Kidney tubule cell (primary cell): ENCODE measurements at places on chromosomes 7 and 10.

- no peak for DNase-seq
These were observed 18.9 kb downstream of the JMJD1C start for GRCh38 chr10:63446716-63447440.

DNA sequence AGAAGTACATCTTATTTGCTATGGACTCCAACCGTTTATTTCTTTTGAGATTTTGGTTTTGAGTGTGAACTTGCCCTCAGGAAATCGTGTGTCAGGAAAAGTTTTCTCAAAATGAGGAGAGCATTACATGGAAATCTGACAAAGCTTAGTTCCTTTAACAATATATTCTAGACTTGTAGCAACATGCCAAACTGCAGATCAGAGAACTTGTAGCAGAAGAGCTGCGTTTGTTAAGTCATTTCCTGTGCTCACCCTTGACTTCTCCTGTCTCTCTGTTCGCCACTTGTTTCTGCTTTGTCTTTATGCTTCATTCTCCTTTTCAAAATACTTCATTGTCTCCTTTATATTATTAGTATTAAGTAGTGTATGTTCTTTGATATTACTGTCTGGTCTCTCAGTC lies 116.6 kb upstream of the FOXP2 start:
- DNase-seq: no peak

- DNase-seq: peak; percentile 7
These were observed 134.7 kb downstream of the ARL5B start for GRCh38 chr10:18793951-18794350.

- DNase-seq: no peak
These were observed 49.0 kb downstream of the SKAP2 start for GRCh38 chr7:26815426-26815825.

DNA sequence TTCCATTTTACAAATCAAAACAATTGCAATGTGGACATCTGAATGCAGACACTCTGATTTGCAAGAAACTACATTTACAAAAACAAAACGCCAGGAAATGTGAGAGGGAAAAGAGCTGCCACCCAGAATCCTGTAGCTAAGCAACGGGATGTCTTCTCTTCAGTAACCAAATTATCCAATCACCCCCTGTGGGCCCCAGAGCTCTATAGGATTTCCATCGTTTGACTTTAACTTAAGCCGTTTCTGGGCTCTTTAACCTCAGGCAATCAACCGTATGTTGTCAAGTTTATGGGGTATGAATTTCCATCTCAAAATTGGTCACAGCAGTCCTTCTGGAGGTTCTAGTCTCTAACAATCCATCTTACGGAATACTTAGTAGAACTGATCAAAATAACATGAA lies 240.5 kb downstream of the ETV1 start:
- DNase-seq: no peak

GRCh38 chr10:129140921-129141885 lies 325.8 kb upstream of the MGMT start:
- DNase-seq: no peak

DNA sequence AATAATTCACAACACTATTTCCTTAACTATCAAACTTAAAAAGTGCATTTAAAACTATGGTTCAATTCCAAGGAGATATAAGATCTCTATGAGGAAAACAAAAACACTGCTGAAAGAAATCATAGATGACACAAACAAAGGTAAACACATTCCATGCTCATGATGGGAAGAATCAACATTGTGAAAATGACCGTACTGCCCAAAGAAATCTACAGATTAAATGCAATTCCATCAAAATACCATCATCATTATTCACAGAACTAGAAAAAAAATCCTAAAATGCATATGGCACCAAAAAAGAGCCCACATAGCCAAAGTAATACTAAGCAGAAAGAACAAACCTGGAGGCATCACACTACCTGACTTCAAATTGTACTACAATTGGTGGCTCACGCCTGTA lies 159.9 kb upstream of the EEPD1 start:
- DNase-seq: no peak

DNA sequence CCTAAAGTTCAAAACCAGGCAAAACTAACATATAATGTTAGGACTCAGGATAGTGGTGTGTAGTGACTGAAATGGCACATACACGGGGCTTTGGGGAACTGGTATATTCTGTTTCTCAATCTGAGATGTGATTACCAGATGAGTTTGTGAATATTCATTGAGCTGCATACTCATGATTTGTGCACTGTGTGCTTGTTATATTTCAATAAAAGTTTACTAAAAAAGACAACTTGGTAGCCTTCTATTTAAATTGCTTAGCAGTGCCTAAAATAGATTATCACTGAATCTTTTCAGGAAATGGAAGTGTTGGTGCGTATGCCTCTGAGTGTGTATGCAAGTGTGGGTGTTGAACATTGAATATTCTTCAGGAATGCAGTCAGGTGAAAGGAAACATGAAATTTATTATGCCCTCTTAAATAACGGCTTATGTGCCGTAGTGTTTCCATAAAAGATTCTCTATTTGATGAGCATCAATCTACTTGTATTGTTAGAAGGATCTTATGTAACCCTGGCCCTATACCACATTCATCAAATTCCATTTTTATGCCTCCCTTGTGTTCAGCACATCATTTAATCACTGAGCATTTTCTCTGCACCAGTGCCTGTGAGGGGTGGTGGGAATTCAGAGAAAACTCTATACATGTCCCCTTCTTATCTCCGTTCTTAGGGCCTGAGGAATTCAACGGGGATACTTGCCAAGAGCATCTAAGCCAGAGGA lies 82.6 kb upstream of the AUTS2 start:
- no peak for DNase-seq

- DNase-seq: peak; percentile 40
These were observed 2.4 kb downstream of the NKX2-3 start for GRCh38 chr10:99534939-99535763.

DNA sequence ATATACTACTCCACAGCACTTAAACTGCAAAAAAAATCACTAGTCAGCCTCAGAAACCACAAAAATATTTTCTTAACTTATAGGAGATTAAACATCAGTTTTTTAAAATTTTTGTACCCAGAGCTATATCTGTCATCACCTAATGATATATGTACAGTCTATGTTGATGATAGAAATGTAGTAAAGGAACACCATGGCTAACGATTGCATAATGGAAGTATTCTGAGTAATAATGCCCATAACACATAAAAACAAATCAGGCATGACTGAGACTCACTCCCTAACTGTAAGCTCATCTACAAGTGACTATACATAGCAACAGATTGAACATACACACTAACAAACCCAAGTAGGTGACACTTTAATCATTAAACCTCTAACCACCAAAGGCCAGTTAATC lies 51.3 kb downstream of the TSPAN12 start:
- peak; percentile 90 for DNase-seq

GRCh38 chr7:35777121-35777520 lies 23.7 kb upstream of the SEPTIN7 start:
- no peak for DNase-seq

DNA sequence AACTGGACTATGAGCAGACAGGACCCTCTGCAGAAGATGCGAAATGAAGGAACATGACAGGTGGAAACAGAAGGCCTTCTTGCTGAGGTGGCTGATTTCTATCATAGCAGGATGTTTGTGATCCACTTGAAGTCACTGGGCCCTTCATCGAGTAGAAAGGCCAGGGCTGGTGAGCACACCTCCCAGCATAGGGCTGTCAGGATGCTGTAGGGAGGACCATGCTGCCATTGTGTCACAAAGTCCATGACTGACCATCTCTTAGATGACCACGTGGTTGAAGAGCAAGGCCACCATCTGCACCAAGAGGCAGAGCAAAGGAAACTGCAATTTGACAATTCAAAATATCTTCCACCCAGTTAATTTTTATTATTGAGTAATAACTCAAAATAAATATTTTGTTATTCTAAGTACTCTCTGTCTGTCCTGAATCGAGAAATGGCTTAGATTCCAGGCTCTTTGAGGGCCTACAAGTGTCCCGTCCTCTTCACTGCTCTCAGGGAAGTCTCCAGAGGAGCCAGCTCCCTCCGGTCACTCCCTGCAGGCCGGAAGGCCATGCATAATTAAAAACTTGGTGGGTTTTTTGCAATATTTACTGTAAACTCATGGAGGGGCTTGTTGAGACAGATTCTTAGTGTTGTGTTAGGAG lies 249.3 kb upstream of the ZMIZ1 start:
- no peak for DNase-seq

DNA sequence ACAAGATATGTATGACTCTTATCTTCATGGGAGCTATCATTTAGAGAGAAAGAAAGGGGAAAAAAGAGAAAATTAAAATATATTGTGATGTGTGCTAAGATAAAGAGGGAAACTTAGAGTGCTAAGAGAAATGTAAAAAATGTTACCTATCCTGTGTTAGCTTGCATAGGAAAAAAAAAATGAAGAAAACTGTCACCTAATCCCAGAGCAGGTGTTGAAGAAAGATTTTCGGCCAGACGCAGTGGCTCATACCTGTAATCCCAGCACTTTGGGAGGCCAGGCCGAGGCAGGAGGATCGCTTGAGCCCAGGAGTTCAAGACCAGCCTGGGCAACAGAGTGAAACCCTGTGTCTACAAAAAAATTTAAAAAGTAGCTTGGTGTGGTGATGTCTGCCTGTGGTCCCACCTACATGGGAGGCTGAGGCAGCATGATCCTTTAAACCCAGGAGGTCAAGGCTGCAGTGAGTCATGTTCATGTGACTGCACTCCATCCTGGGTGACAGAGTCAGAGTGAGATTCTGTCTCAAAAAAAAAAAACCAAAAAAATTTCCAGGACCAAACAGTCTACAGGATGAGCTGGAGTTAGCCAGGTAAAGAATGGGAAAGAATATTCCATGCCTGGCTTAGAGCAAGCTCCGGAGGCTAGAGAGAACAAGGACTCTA lies 2.4 kb upstream of the MKLN1 start:
- DNase-seq: peak; percentile 80

- no peak for DNase-seq
These were observed 367.4 kb downstream of the THSD7A start for GRCh38 chr7:11464624-11465023.

GRCh38 chr10:113425541-113425951 lies 127.3 kb upstream of the HABP2 start:
- no peak for DNase-seq

DNA sequence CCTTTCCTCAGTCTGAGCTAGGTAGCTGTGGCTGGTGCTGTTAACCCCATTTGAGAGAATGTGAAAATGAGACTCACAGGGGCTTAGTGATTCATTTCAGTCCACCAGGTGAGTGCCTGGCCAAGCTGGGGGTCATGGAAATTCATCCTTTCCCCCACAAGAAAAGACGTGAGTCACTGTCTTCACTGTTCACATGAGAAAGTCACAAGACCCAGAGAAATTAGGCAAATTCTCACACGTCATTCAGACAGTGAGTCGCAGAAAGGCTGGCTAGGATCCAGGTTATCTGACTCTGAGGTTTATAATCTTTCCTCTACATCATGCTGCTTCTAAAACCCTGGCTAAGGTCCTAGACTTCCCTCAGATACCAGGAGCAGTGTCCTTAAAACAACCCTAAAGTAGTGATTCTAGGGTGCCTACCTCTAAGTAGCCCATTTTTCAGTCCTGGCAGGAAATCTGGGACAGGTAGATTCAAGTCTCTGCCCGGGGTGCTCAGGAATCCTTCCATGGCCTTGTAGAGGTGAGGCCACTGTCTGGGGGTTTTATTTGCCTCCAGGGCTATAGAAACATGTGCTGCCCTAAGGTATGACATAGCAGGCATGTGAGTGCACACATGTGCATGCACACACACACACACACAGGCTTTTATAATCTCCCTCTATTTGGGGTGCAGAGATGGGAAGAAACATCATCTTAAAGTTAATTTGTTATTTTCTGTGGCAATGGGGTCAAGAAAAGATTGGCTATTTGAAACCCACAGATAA lies 427.9 kb upstream of the CELF2 start:
- peak; percentile 85 for DNase-seq

- DNase-seq: peak; percentile 97
These were observed 58.4 kb upstream of the ZNRF2 start for GRCh38 chr7:30225863-30226613.
